ENCODE measurements at places on chromosomes 12 and 14. TPM values are rescaled to one million over a fixed set of nuclear protein-coding genes. Genes with fewer than 3 reads are reported as not detected.

GRCh38 chr12:69513297-69513696, 43.1 kb downstream of the FRS2 start:
- DNase-seq = no peak

DNA sequence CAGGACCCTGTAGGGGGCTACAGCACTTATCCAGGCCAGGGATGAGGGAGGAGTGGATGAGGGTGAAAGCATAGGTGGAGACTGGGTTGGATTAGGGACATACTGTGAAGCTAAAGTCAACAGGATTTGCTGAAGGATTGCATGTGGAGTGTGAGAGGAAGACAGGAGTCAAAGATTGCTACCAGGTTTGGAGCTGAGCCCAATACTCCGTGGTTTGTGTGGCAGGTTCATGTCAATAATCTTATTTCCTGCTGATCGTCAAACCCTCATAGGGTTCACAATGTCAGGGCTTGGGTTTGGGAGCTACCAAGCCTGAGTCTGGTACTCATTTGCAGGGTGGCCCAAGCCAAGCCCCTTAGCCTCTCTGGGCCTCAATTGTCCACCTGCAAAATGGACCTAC, 77.1 kb upstream of the PLXNC1 start:
- no peak for DNase-seq

SLC48A1 gene
- total RNA-seq = 26.2 TPM

- no peak for DNase-seq
Observed at GRCh38 chr12:49244176-49244575, 20.7 kb upstream of the TUBA1C start.

DNA sequence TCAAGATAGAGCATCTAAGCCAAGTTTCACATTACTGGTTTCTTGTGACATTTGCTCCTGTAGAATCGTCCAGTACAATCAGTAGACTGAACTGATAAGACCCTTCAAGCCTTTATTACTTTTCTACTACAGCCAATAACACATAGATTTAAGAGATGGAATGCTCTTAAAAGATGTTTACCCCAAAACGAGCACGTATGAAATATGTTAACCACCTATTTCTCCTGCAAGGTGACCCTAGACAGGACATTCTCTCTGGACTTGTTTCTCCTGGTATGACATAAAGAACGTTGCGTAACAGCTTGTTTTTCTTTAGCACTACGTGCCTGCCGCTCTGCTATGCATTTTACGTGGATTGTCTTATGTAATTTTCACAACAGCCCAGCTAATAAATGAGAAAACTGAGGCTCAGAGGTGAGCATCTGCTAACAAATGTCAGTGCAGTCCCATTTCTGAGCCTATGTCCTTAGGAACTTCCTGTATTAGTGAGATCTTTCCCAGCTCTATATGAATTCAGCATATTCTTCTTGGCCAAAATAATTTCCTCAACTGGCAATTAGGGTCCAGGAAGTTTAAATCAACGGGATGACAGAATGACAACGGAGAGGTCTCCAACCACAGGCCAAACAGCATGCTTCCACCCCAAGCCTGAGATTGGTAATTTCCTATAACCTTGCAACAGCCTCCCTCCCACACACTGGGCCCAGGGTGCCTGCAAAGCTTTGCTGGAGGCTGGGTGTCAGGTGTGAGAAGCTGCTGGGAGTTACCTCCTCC, 3.7 kb downstream of the NFKBIA start:
- DNase-seq = no peak

- DNase-seq = no peak
Observed at GRCh38 chr12:110065540-110065939, 17.2 kb upstream of the C12orf76 start.

- DNase-seq = no peak
Observed at GRCh38 chr14:69882915-69883314, 3.7 kb downstream of the SMOC1 start.

FERMT2 gene
- 79.8 TPM for total RNA-seq

DNA sequence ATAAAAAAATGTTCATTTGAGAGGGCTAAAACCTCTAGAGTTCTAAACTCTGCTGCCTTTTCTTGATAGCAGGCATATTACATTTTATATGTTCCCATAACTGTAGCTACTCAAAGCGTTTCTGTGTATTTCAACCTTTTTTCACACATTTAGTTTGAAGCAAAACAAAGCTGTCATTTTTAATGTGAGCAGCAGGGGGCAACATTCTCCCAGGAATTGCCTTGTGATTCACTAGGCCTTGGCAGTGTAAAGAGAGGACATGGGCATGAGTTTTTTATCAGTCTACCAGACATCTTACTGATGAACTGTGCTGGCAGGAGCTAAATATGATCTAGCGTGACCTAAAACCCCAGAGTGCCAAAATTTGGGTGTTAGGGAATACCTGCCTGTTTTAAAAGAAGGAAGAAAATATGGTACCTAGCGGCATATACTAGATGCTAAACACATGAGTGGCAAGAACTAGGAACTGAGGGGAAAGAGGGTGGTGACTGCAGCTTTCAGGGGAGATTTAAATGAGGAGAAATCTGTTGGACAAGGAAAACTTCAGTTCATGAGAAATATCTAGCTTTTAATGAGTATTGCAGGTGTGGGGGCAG, 65.3 kb downstream of the IFT43 start:
- DNase-seq = peak; percentile 76

ASCL1 gene
- not detected for total RNA-seq

- DNase-seq = peak; percentile 46
Observed at GRCh38 chr12:69688471-69689427, 10.4 kb downstream of the BEST3 start.

PPP4R4 gene
- 0.78 TPM for total RNA-seq

DNA sequence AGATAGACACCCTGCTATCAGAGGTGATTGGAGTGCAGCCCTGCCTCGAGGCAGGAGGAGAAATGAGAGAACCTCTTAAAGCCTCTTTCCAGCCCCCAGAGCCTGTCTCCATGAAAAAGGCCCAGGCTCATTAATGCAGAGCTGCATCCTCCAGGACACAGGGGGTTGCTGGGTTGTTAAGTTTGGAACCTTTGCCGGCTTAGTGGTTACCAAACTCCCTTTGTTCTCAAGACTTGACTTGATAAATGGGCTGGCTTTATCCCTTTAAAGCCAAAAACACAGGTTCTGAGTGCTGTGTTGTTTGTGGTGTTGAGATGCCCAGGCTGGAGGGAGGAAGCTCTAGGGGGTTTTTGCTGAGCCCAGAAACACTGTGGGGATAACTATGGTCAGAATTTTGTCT, 71.0 kb downstream of the DAD1 start:
- DNase-seq = peak; percentile 18

FAM90A1 gene
- 0.18 TPM for total RNA-seq

DNA sequence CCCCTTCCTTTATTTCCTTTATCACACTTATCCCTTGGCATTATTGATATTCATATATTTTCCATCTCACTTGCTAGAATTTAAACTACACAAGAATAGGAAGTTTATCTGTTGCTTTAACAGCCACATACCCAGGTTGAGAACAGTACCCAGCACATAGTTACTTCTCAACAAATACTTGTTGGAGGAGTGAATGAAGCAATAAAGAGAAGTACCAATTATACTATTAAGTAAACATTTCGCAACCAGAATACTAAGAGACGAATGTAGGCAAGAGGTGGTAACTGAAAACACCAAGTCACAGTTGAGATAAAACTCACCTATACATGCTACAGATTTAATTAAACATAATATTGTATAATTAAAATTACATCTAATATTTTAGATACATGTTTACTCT, 110.9 kb downstream of the FSCB start:
- no peak for DNase-seq

DNA sequence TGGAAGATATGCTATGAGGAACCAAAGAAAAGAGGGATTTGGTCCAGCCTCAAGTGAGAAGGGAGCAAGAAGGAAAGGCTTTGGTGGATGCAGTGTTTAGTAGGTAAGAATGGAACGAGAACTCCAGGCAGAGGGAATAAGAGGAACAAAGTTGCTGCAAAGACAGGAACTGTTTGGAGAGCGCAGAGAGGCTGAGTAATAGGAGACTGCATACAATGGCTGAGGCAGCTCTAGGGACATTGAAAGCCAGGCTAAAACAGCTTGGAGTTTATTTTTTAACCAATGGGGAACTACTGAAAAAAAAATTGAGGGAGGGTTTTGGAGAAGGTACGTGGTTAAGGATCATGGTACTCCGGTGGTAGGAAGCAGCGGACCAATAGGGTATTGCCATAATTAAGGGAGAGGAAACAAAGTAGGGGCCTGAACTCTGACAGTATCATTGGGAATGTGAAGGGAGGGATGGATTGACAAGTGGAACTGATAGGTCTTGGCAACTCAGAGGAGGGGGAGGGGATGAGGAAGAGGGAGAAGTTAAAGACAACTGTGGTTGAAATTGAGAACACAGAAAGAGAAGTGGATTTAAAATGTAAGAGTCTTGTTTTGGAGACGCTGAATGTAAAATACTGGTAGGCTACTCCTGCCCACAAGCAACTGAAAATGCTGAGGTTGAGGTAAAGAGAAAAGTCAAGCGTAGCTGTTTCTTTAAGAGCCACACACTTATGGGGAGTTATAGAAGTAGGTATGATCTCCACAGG, 4.8 kb downstream of the ASCL4 start:
- no peak for DNase-seq

DNA sequence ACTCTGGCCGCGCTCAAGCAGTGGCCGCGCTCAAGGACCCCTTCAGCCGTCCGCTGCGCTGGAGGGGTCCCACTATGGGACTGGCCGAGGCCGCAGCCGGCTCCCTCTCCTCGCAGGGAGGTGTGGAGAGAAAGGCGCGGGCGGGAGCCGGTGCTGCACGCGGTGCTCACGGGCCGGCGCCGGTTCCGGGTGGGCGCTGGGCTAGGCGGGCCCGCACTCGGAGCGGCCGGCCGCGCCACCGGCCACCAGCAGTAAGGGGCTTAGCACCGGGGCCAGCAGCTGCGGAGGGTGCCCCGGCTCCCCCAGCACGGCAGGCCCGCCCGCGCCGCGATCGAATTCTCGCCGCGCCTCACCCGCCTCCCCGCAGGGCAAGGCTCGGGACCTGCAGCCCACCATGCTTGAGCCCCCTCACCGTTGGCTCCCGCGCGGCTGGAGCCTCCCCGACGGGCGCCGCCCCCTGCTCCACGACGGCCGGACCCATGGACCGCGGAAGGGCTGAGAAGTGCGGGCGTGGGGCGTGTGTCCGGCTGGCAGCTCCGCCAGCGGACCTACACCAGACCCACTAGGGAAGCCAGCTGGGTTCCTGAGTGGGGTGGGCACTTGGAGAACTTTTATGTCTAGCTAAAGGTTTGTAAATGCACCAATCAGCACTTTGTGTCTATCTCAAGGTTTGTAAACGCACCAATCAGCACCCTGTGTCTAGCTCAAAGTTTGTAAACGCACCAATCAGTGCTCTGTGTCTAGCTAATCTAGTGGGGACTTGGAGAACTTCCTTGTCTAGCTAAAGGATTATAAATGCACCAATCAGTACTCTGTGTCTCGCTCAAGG, 49.5 kb downstream of the KLHL28 start:
- no peak for DNase-seq

- peak; percentile 6 for DNase-seq
Observed at GRCh38 chr14:72701605-72702004, 192.3 kb downstream of the DPF3 start.

GRCh38 chr12:105454688-105455087, 124.2 kb downstream of the C12orf75 start:
- no peak for DNase-seq

C12orf42 gene
- not detected for total RNA-seq

FZD10 gene
- 0.14 TPM for total RNA-seq

- peak; percentile 19 for DNase-seq
Observed at GRCh38 chr12:1949771-1950470, 31.5 kb upstream of the CACNA2D4 start.

GRCh38 chr12:85836197-85837090, at the start of gene RASSF9:
RASSF9 (minus strand) TSS chr12:85836409; CDS start chr12:85836201, 208 bp downstream.
- DNase-seq = no peak

DNA sequence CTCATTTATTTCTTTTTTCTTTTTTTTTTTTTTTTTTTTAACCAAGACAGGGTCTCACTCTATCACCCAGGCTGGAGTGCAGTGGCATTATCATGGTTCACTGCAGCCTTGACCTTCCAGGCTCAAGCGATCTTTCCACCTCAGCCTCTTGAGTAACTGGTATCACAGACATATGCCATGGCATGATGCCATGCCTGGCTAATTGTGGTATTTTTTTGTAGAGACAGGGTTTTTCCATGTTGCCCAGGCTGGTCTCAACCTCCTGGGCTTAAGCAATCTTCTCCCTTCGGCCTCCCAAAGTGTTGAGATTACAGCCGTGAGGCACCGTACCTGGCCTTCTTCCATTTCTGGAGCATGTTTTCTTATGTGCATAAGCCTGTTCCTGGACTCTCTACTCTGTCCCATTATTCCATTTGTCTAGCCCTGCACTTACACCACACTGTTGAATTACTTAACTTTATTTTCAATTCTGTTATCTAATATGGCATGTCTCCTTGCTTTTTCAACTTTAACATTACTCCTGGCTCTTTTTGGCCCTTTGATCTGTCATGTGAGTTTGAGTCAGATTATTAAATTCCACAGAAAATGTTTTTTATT, 47.9 kb upstream of the PTGDR start:
- DNase-seq = peak; percentile 45

OR4M1 gene
- not detected for total RNA-seq

C12orf60 gene
- total RNA-seq = 0.56 TPM

GPR162 gene
- 51.0 TPM for total RNA-seq

DNA sequence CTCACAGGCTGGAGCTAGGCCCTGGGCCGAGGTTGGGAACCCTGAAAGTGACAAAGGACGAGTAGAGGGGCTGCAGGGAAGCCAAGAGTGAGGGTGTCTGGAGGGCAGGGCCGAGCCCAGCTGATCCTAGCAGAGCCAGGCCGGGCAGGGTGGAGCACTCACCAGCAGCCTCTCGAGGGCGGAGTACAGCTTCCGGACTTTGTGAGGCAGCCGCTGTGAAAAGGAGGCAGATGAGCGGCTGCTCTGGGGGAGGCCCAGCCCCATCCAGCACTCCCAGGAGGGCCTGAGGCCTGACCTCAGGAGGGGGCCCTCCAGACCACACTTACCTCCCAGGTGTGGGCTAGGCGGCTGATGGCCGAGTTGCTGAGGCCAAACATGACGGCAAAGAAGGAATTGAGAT, 14.7 kb upstream of the ENDOU start:
- DNase-seq = no peak

DNA sequence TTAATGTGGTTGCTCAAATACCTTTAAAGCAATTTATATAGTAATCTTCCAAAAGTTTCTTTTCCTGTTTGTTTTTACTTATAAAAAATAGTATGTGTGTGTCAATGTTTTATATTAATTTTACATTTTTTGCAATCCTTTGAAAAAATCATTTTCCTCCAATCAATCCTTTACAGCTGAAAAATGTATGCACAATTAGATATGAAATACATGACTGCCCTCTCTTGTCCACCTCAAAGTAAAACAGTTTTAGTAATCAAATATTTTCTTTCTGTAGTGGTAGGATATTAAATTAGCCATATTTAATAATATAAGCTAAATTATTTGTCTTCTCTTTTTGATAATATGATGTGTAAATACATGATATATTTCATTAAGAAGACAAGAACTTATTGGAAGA, 269.9 kb downstream of the ADAMTS20 start:
- DNase-seq = peak; percentile 34

Measured in cardiac muscle cell (in vitro differentiated cells and primary cell).